ENCODE measurements at places on chromosomes 7 and 10.
A peak's percentile ranks its signal among the peaks of the same experiment; 100 is the strongest.

GRCh38 chr10:118534136-118534535, 61.3 kb downstream of the PRLHR start:
- no peak overlapping the region for H3K4me3 ChIP-seq
- H3K4me1 ChIP-seq: no peaks in the 10 kb centered on the region
- H3K27me3 ChIP-seq: no peaks in the 10 kb centered on the region
- no peak overlapping the region for H3K27ac ChIP-seq
- peak; percentile 46 for DNase-seq

GRCh38 chr7:135522509-135522908, 12.6 kb upstream of the CNOT4 start:
- DNase-seq: no peak
- H3K4me1 ChIP-seq: no peaks in the 10 kb centered on the region
- H3K27ac ChIP-seq: no peak overlapping the region

GRCh38 chr10:13659887-13660550, 73.3 kb downstream of the PRPF18 start:
- no peak overlapping the region for H3K4me3 ChIP-seq
- no peak for DNase-seq
- peak overlapping the region; percentile 36 for H3K27ac ChIP-seq
- H3K36me3 ChIP-seq: peaks cover 10% of the 10 kb centered on the region
- H3K27me3 ChIP-seq: no peaks in the 10 kb centered on the region

DNA sequence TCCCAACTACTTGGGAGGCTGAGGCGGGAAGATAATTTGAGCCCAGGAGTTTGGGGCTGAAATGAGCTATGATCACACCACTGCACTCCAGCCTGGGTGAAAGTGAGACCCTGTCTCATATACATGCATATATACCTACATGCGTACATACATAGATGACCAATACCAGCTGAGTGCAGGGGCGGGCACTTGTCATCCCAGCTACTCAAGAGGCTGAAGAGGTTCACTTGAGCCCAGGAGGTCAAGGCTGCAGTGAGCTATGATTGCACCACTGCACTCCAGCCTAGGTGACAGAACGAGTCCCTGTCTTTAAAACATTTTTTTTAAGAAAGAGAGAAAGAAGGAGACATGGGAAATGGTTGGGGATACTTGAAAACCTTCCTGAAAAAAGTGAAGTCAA, 17.4 kb upstream of the PROSER2 start:
- H3K27me3 ChIP-seq: no peaks in the 10 kb centered on the region
- H3K4me1 ChIP-seq: no peaks in the 10 kb centered on the region
- no peak overlapping the region for H3K4me3 ChIP-seq
- no peak overlapping the region for H3K27ac ChIP-seq
- H3K36me3 ChIP-seq: no peaks in the 10 kb centered on the region

DNA sequence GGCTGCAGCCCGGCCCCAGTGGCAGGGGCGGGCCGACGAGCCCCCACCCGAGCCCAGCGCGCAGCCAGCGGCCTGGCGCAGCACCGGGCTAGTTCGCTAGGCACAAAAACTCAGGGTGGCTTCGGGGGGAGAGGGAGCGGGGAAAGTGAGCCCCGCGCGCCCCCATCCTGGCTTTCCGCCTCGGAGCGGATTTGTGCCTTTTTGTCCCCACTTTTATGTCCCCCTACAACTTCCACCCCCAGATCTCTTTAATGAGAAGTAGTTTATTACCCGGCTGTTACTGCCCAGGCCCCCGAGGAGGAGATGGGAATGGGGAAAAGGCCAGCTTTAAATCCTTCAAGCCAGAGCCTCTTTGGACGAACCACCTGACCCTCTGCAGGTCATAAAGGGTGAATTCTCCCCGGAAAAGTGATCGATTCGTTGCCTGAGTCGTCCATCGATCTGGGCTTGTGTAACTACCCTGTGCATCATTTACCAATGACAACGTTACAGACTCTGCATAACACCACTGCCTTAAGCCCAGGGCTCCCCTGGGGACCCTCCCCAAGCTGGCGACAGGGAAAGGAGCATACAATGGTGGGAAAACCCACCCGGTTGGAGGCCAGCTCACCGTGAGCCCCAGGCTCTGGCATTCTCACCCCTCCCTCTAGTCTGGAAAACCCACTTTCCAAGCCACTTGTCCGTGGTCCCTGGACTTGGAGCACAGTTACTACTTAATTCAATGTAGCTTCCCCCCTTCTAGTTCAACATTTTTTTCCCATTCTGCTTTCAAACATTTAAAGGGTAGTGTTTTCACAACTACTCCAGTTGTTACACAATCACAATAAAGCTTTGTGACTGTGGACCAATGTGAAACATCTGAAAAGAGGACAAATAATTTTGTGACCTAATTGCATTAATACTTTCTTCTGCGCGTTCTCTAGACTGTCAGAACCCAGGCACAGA, 748 bp upstream of the SH3PXD2A start:
- peaks cover 48% of the 10 kb centered on the region for H3K4me1 ChIP-seq
- peak overlapping the region; percentile 63 for H3K4me3 ChIP-seq
- DNase-seq: no peak
- no peaks in the 10 kb centered on the region for H3K36me3 ChIP-seq
- no peaks in the 10 kb centered on the region for H3K27me3 ChIP-seq

DNA sequence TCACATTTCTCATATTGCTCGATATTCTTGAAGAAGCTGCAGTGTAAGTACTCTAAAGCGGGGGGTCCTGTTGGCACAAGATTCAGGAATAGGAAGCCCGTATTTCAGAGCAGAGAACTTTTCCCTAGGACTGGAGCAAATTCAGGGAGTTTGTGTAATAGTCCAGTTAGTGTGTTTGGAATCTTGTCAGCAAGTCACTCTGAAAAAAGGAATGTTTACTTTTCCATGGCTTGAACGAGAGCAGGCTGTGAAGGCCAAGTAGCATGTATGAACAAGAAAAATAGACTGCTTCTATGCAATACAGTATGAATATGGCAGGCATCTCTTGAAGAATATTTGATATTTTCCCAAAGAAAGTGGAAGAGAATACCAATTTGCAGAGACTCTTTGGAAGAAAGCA, 39.8 kb downstream of the CDC123 start:
- H3K27ac ChIP-seq: peak overlapping the region; percentile 17
- no peak for DNase-seq
- no peaks in the 10 kb centered on the region for H3K27me3 ChIP-seq
- peaks cover 3% of the 10 kb centered on the region for H3K36me3 ChIP-seq
- H3K4me3 ChIP-seq: no peak overlapping the region

- no peaks in the 10 kb centered on the region for H3K4me1 ChIP-seq
- no peaks in the 10 kb centered on the region for H3K36me3 ChIP-seq
- no peak overlapping the region for H3K27ac ChIP-seq
- DNase-seq: no peak
These were observed 182.2 kb upstream of the PCDH15 start for GRCh38 chr10:54983255-54983654.
